ENCODE measurements at places on chromosomes 16 and 17.

DNA sequence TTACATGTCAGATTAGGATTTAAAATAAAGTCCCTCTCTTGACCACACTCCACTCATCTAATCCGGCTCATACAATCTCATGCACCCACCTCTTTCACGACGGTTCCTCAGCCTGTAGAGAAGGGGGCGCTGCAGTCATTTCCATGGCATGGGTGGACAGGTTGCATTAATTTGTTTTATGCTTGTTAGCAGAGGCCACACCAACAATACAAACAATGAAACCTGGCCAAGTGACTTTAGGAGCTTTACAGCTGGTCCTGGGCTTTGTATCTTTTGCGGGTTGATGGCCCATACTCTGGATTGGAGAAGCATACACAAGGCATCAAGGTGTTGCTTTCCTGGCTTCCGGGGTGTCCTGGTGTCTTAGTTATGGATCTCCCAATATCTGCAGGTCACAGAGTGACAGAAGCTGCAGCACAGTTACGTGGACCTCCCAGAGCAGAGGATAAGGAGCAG lies 9.7 kb upstream of the SNF8 start:
- DNase-seq, result no peak

GRCh38 chr16:81189100-81189664 lies 49.3 kb upstream of the BCO1 start:
- no peak for DNase-seq

- no peak for DNase-seq
Observed at GRCh38 chr17:17204041-17204591, 2.0 kb downstream of the PLD6 start.

DNA sequence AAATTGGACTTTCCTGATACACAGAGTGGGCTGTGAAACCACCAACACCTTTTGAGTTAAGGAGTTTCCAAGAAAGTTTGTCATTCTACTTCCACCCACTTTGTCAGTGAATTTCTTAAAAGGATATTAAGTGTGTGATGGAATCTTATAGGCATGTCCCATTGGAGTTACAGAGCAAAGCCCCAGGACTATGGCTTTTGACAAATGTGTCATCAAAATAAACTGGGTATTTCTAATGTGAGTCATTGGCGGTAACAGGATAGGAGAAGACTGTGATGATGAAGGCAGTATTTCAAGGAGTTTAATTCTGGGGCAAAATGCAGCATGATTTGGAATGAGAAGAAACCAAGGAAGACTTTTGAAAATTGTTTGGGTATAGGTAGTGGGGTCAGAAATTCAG lies 1013.8 kb upstream of the EEF2KMT start:
- no peak for DNase-seq

- peak; percentile 29 for DNase-seq
Observed at GRCh38 chr17:38867968-38868816, 1.7 kb upstream of the LASP1 start.

DNA sequence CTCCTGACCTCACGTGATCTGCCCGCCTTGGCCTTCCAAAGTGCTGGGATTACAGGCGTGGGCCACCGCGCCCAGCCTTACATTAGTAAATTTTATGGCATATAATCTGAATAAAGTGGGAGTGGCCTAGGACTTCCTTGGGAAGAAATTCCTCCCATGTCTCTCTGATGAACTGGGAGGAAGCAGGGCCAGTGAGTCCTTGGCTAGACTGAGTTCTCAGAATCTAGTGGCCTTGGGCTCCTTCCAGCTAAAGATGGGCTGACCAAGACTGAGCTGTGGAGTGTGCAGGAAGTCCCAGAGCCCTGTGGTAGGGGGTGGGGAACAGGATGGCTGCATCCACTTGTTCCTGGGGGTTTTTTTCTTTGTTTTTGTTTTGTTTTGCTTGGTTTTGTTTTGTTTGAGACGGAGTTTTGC lies 10.0 kb upstream of the NAGLU start:
- DNase-seq, result no peak

DNA sequence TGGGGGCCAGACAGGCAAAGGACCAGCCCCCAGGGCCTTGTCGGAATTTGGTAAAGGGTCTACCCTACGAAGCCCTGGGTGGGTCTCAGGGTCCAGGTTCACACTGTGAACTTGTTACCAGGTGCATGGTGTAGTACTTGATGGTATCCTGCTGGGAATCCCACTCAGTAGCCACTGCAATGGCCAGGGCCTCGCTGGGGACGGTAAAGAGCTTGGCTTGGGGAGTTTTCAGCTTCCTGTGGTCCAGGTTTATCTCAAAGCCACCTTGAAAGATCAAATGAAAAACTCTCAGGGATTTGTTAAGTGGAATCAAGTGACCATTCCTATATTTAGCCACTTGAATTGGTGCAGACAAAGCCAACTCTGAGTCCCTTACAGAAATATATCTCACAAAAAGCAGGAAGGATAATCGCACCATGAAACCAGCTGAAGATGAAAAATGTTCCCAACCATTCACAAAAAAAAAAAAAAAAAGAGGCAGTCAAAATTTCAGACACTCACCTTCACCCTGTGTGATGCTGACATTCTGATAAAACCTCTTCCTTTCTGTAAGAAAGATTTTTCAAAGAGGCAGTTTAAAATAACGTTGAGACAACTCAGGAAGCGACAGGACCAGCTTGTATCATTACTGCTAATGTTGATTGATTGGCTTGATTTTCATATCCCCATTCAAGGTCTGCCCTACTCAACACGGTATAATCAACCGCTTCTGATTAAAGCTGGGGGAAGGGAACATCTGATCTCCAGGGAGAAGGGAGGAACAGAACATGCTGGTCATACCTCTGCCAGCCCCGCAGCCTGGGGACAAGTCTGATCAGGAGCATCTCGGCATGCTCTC lies 10.6 kb downstream of the ATPAF2 start:
- DNase-seq, result no peak

DNA sequence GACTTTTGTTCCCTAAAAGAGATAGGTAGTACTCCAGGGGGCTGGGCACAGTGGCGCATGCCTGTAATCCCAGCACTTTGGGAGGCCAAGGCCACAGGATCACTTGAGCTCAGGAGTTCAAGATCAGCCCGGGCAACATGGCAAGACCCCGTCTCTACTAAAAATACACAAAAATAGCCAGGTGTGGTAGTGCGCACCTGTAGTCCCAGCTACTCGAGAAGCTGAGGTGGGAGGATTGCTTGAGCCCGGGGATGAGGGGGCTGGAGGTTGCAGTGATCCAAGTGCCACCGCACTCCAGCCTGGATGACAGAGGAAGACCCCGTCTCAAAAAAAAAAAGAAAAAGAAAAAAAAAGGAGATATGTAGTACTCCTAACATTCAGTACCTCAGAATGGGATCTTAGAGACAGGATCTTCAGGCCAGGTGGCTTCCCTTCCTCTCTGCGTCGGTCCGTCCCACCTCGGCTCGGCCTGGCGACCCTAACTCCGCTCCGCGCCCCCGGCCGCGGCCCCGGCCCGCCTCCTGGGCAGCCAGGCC lies 89.6 kb downstream of the CDC27 start:
- no peak for DNase-seq

- DNase-seq, result peak; percentile 45
Observed at GRCh38 chr17:75084039-75084660, 3.6 kb upstream of the SLC16A5 start.

Measured in activated CD4-positive, alpha-beta T cell treated with anti-CD3 and anti-CD28 coated beads, Interleukin-2, amount 10 ng/mL, durations not matched to agents 7 days and 5 days (primary cell).